Activated naive CD4-positive, alpha-beta T cell treated with anti-CD3 and anti-CD28 coated beads for 36 hours (primary cell): ENCODE measurements at places on chromosomes 3 and 15. TPM values are rescaled to one million over a fixed set of nuclear protein-coding genes. Genes with fewer than 3 reads are reported as not detected.

DNA sequence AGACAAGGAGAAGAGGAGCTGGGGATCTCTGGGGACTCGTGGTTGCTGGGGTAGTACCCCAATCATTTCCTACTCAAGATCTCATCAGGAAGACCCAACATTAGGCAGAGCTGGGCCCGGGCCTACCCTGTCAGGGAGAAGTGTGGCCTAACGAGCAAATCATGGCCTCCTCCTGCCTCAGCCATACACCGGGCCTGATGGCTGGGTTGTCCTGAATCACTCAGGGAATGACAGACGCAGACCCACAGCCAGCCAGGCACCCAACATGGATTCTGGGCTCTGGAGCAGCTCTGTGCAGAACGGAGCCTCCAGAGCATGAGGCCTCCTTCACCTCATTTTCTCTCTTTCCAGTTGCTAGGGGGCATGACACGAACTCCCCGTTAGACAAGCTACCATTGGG, 19.7 kb downstream of the ITGA11 start:
- DNase-seq = no peak

- no peak for DNase-seq
Measured at GRCh38 chr3:58848826-58849225, 182.3 kb upstream of the FAM3D start.

The CHRD gene
- total RNA-seq = not detected

GRCh38 chr3:141237701-141238521, 6.3 kb downstream of the PXYLP1 start:
- DNase-seq = peak; percentile 56

GRCh38 chr3:132083583-132084279, 48.9 kb upstream of the CPNE4 start:
- no peak for DNase-seq

- DNase-seq = no peak
Measured at GRCh38 chr3:16372362-16373292, 107.6 kb downstream of the OXNAD1 start.

DNA sequence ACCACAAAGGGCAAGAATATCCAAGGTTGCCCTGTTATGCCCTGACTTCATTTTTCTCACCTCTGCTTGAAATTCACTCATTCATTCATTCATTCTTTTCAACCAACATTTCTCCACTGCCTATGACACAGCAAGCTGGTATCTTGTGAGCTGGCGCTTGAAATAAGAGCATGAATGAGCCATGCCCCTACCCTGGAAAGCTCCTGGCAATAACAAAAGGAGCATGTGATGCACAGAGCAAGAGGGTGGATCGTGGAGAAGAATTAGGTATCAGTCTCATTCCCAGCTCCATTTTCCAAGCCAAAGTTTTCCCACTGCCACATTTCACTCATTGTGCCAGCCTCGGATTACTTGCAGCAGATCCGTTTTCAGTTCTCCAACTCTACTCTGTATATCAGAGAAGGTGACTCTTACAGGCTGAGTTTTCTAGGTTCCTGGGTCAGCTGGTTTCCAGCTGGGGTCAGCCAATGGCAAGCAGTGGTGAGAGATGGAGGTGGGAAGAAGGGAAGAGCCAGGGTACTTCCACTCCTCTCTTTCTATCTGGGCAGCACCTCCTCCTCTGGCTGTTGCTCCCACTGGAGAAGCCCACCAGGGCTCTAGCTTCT, 144.8 kb downstream of the SUCLG2 start:
- DNase-seq = no peak

GRCh38 chr3:33883951-33884561, 85.6 kb downstream of the PDCD6IP start:
- DNase-seq = no peak

- no peak for DNase-seq
Measured at GRCh38 chr15:100922192-100923040, 3.3 kb downstream of the LRRK1 start.

GRCh38 chr15:63718590-63719035, 115.1 kb downstream of the HERC1 start:
- DNase-seq = no peak
